ENCODE measurements at places on chromosomes 5 and 9.

GRCh38 chr5:150615141-150615699 is 25.2 kb upstream of the SYNPO start:
- no peak for DNase-seq

DNA sequence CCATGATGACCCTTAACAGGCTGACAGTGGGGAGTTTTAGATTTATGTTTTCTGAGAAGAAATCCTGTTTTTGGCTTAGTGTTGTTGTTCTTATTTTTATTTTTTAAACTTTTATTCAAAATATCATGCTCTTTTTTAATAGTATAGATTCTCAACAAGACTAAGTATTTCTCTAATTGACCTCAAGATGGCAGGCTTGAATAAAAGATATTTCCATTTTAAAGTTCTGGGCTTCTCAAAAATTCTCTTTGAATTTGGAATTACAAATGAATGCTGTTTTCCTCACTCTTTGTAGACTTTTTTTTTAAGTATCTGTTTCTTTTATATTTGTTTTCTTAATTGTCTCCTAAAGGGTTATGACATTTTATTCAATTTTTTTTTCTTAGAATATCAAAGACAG is 50.0 kb upstream of the SH3GL2 start:
- DNase-seq: no peak

GRCh38 chr5:32583582-32584232 is 1.6 kb upstream of the SUB1 start:
- no peak for DNase-seq

- DNase-seq: no peak
These were observed 36.8 kb downstream of the PTGES start for GRCh38 chr9:129716091-129716490.

DNA sequence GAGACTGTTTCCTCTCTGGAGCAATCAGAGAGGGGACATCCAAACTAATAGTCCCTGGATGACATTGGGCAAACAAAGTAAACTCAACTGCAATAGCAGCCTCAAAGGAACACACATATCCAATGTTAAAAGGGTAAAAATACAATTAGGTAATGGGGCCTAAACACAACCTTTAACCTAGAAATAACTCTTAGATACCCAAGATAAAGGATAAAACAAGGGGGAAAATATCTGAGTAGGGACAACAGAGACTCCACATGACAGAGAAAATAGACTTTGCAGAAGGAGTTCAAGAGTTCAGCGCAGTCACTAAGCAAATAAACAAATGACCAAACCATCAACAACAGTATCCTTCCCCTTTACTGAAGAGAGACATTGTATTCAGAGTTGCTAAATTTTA is 149.3 kb downstream of the FBXO4 start:
- DNase-seq: no peak

DNA sequence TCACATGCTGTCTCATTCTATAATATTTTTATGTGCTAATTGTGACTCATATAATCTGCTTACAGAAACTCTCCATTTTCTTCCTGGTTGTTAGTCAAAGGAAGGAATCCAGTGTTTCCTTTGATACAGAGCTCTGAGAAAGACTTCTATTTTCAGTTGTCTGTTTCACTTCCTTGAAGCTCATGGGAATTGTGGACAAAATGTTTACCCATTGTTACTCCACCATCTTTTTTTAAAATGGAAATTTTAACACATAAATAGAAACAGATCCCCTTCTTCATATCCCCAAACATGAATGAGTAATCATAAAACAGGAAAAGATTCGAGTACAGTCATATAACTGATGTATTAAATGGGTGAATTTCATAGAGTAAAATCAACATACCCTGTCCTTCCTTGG is 42.0 kb upstream of the KCNN2 start:
- no peak for DNase-seq

- DNase-seq: no peak
These were observed 18.3 kb upstream of the FCHO2 start for GRCh38 chr5:72937517-72938061.

- DNase-seq: no peak
These were observed 731.3 kb downstream of the DTWD2 start for GRCh38 chr5:118257066-118257465.

DNA sequence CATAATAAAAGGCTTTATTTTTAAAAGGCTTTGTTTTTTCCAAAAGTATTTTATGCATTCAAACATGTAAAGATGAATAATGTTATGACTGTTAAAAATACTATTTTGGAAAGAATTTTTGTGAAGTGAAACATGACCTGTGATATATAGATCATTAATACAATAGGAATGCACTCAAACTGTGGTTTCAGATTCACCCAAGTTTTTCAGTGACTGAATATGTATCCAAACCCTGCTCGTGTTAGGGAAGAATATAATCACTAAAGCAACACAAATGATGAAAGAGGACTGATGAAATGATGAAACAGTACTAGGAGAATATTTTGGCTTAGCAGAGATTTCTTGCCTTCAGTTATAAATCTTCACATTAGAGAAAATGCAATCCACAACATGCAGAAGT is 278.0 kb downstream of the ADAMTS6 start:
- no peak for DNase-seq

DNA sequence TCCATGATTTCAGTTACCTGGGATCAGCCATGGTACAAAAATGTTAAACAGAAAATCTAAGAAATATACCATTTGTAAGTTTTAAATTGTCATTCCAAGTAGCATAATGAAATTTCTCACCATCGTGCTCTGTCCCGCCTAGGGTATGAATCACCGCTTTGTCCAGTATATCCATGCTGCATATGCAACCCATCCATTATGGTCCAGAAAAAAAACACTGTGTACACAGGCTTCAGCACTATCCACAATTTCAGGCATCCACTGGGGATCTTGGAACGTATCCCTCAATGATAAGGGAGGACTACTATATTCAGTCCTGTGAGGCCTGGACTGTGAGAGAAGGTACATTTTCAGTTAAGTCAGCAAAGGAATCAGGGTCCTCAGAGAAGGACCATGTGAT is 37.6 kb upstream of the HNRNPA0 start:
- DNase-seq: no peak

DNA sequence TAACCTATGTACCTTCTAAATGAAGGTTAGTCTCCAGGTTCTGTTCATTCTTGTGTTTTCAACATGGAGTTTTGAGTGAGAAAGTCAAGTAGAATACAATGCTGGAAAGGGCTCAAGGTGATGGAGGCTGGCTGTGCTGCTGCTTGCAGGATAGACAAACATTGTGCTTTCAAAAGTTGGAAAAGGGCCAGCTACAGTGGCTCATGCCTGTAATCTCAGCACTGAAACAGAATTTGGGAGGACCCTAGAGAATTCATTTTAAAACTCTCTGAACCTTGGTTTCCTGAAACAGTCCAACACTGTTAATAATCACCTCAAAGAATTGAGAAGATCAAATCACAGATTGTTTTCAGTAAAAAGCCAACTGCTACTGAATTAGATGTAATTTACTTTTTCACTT is 15.4 kb upstream of the IARS1 start:
- DNase-seq: no peak

- no peak for DNase-seq
These were observed 150.3 kb downstream of the PIK3R1 start for GRCh38 chr5:68365889-68366288.

DNA sequence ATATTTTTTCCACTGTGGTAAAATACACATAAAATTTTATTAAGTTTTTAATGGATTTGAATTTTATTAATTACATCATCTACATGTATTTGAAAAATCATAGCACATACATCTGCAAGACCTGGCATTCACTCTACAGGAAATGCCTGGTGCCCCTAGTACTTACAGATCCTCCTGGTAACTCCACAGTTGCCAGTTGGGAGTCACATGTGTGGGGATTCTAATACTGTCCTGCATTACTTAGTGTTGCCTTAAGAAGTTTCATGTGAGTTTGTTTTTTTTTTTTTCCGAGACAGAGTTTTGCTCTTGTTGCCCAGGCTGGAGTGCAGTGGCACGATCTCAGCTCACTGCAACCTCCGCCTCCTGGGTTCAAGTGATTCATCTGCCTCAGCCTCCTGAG is 18.1 kb downstream of the KDM3B start:
- DNase-seq: no peak

DNA sequence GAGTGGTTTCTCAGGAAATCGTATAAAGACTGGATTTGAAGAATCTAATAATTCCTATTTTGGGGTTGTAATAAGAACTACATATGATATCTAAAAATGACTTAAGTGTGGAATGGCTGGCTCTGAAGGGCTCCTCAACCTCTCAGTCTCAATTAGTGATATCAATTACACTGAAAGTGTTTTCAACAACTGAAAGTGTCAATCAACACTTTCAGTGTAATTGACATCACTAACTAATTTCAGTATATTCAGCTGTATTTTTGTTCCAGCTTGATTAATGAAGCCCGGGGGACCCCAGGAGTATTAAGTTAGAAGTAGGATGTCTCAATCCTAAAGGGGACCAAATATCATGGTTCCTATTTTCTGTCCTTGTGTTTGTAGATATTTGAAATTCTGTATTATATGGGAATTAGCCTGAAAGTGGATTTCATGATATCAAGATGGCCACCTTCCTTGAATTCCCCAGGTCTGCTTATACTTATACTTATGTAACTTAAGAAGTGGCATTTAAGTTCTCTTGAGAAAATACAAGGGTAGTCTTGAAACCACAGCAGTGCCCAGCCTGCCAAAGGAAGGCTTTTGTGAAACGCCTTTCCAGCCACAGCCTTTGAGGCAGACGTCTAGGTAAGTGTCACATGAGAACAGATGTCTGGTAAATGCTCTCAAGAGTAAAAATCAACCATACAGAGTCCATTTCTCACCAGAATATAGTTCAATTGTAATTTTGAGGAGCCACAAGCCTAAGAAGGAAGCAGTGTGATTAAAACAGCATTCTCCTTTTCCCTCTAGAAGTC is 4.6 kb downstream of the BASP1 start:
- no peak for DNase-seq

- DNase-seq: no peak
These were observed 102.5 kb upstream of the BASP1 start for GRCh38 chr5:17114715-17115599.

- no peak for DNase-seq
These were observed 40.4 kb downstream of the MCTP1 start for GRCh38 chr5:95244479-95244878.

- DNase-seq: no peak
These were observed 52.1 kb downstream of the EPB41L4A start for GRCh38 chr5:112366987-112367386.

- no peak for DNase-seq
These were observed 67.2 kb downstream of the MRPS30 start for GRCh38 chr5:44875661-44876605.

DNA sequence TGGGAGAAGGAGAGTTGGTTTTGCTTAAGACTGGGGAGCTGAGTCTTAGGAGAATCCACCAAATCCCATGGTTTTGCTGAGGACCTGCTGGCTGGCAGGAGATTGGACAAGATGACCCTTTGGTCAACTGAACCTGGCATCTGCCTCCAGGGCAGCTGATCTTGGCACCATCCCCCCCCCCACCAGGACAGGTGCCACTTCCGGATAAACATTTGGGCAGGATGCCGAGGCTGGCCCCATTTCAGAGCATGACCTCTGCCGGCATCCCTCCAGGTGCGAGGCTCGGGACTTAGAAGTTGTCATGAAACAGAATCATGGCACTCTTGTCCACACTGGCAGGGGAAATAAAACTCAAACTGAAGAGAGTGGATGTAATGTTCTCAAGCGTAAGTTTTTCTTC is 165.6 kb downstream of the MACROH2A1 start:
- no peak for DNase-seq

DNA sequence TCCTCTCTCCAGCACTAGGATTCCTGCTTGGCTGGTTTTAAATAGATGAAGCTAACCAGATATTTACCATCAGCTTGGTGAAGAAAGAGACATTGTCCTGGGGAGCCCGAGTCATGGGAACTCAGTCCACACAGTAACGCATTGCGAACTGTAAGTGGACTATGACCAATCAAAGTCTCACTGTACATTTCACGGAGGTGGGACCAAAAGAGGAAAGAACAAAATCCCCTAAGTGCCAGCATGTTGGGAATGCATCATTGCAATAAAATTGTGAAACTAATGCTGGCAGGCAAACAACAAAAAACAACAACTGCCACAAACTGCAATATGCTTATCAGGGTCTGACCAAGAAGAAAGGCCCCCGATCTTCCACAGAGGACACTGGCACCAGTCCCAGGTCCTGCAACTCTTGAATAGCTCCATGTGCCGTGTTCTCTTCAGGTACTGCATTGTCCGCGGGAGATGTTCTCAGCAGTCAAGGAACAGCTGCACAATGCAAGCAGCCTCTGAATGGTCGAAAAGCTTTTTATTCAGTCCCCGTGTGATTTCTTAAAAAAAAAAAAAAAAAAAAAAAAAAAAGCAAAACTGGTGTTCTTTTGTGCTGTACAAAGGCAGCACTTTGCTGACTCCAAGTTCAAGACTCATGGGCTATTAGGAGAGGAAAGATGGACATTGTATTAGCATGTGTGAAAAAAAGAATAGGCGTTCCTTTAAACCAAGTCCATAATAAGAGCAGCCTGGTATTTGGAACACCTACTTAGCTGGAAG is 38.1 kb downstream of the SEMA6A start:
- DNase-seq: no peak

DNA sequence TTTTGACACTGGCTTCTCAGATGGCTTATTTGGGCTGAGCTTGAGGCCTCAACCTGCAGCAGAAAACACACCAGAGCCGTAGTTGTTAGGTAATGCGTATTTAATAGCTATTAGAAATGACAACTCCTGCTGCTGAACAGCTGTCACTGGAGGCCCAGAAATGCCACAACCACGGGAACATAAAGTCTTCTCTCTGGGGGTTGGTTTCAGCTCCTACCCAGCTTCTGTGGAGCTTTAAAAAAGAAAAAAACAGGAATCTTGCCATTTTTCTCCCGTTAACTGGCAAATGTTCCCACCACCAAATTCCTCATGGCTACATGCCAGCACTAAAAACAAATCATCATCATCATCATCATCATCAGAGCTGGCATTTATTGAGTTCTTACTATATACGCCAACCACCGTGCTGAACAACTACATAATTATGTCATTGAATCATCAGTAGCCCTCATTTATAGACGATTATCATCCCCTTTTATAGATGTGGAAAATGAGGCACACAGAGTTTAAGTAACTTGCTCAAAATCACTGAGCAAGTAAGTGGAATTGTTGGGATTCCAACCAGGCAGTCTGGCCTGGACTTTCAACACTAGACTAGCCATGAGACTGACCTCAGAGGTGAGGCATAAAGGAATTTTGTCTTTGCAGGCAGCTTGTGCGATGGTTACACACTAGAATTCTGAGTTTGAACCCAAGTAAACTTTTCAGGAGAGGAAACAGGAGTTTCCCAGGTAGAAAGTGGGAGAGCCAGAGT is 185.3 kb upstream of the WWC1 start:
- DNase-seq: peak; percentile 43

GRCh38 chr5:76863001-76863400 is 13.2 kb downstream of the S100Z start:
- no peak for DNase-seq

- no peak for DNase-seq
These were observed 63.0 kb downstream of the PUM3 start for GRCh38 chr9:2780846-2781245.

DNA sequence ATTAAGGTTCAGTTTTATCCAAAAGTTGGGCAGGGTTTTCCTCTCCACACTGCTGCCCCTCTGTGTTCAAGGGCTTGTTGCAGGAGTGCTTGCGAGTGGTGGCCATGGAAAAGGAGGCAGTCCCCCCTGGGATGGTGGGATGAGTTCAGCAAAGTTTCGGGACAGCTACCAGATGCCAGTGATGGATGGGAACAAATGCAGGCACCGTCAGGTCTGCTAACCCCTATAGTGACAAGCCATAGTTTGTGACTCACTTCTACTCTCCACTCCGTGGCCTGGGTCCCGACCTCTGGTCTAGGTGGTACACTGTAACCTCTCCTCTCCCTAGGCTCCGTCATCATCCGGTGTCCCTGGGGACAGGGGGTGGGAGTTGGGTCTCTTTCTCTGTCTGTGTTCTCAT is 3.8 kb upstream of the RNF14 start:
- DNase-seq: no peak

GRCh38 chr9:123251741-123252140 is 16.6 kb downstream of the STRBP start:
- no peak for DNase-seq

Measured in retina (tissue), 1 donor.